ENCODE measurements at places on chromosomes 6 and 20. TPM values are rescaled to one million over a fixed set of nuclear protein-coding genes. Genes with fewer than 3 reads are reported as not detected.

The MSH5 gene
- total RNA-seq: 13.0 TPM

The DNAH8 gene
- total RNA-seq: not detected

The CENPW gene
- total RNA-seq: 44.6 TPM

The SGK2 gene
- 11.0 TPM for total RNA-seq

The FAXC gene
- total RNA-seq: 5.1 TPM

The CDSN gene
- total RNA-seq: not detected

The MYL9 gene
- 19.9 TPM for total RNA-seq

The PSORS1C2 gene
- total RNA-seq: not detected

The COX4I2 gene
- not detected for total RNA-seq

The VWA7 gene
- 1.7 TPM for total RNA-seq

The PTPRK gene
- total RNA-seq: 13.0 TPM
